ENCODE measurements at places on chromosomes 6 and 20.

GRCh38 chr6:26432627-26433201 is 7.6 kb upstream of the BTN3A3 start:
- no peak for DNase-seq

DNA sequence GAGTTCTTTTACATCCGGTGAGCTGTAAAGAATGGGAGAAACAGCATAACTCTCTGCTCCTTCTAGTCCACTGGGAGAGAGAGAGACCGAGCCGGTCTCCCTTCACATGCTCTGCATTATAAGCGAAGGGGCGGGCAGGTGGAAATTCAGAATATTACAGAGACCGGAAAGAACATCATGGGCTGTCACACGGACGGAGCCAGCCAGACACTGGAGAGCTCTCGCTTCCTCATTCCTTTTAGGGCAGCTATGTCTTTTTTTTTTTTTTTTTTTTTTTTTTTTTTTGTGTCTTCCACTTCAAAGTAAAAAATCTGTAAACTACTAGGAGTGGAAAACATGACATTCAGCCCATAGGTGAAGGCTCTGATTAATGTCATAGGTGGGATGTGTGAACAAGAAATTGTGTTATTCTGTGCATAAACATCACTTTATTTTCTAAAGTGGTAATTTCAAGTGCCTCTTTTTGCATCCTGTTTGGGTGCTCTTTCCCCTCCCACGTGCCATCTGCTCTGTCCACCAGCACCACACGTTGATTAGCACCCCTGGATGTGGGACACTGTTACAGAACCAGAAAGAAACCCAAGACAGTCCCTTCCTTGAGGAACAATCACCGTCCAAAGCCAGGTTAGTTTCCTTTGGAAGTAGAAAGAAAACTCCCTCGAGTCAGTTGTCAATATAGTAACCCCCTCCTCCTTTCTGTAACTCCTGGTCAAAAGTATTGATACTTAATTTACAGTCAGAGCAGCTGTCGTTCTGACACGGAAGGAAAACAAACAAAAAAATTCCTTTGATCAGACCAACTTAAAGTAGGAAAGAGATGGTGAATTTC is at the start of gene TAGAP:
Gene TAGAP (minus strand): TSS at position 93 of the 829 bp plus-strand sequence. CDS start 845 bp downstream, outside the sequence.
- DNase-seq: no peak

GRCh38 chr20:43388268-43389002 is 69.3 kb upstream of the SRSF6 start:
- DNase-seq: no peak

GRCh38 chr6:71088166-71088565 is 131.3 kb upstream of the B3GAT2 start:
- no peak for DNase-seq

GRCh38 chr6:5361396-5361795 is 100.1 kb downstream of the FARS2 start:
- no peak for DNase-seq

GRCh38 chr20:11922561-11922960 is 4.9 kb downstream of the BTBD3 start:
- no peak for DNase-seq

- no peak for DNase-seq
Measured at GRCh38 chr6:24546439-24546838, 51.7 kb downstream of the ALDH5A1 start.

DNA sequence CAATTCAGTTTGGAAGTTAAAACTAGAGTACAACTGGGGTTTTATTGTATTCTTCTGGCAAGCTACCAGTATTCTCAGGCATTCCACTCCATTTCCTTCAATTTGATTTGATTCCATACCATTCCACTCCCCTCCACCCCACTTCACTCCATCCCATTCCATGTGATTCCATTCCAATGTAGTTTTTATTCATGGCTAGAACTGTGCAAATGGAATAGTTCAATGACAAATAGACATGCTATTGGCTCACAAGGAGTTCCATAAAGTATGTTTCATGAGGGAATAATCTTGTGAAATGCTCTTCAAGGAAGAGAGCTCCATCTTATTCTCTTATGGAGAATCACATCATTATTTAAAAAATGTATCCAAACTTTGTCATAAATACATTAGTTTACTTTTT is 285.0 kb upstream of the BMP2 start:
- no peak for DNase-seq

- DNase-seq: no peak
Measured at GRCh38 chr6:72035486-72035885, 149.1 kb downstream of the RIMS1 start.

DNA sequence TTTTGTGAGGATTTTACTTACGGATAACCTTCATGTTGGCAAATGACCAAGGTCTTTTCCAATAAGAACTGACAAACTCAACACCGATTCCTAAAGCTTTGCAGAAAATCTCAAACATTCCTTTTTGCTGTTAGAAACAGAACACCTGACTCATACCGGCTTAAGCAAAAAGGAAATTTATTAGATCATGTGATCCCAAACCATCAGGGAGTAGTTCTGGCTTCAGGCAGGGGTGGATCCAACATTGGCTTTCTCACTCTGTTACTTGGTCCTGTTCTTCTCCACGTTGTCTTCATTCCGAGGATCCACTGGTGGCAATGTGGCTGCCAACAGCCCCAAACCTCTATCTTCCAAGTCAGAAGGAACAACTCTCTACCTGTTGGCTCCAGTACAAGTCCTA is 95.9 kb upstream of the PMEPA1 start:
- no peak for DNase-seq

- no peak for DNase-seq
Measured at GRCh38 chr6:10531942-10532341, 10.8 kb downstream of the GCNT2 start.

GRCh38 chr20:16624106-16624505 is 50.9 kb upstream of the KIF16B start:
- no peak for DNase-seq

DNA sequence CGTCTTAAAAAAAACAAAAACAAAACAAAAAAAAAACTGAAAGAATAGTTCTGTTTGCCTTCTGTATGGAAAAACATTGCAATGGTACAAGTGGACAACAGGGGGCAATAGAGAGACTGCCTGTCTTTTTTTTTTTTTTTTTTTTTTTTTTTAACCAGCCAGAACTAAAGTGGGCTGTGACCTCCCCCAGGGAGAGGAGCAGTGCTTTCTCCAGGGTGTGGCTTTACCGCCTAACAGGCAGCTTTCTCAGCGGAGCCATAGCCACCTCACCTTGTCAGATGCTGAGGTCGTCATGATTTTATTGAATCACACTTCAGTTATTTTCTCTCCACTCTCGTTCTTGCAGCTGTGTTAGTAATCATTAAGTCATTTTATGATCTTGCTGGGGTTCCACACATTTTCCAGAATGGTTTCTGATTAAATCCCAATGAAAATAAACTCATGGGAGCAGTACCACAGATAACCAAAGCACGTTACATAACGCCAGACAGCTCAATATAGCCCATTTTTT is 78.4 kb downstream of the GMPR start:
- DNase-seq: peak; percentile 58

- DNase-seq: no peak
Measured at GRCh38 chr20:51486197-51487005, 56.1 kb downstream of the NFATC2 start.

- DNase-seq: no peak
Measured at GRCh38 chr6:122839906-122840305, 50.8 kb downstream of the SMPDL3A start.

DNA sequence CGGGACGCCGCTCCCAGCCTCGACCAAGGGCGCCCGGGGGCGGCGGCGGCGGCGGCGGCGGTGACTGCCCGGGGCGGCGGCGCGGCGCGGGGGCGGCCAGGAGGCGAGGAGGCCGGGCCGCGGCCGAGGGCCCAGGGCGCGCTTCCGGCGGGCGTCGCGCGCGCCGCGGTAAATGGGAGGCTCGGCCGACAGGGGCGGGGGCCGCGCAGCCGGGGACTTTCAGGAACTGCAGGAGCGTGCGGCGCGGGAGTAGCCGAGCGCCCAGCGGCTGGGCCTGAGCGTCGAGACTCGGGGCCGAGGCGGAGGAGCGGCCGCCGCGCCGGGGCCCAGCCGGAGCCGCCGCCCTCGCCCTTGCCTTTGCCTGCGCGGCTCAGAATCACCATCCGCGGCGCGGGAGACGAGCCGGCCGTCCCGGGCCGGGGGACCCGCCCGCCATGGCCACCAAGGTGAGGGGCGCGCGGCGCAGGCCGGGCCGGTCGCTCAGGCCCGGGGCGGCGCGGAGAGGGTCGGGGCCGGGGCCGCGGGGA is at the start of gene SNX9:
Gene SNX9 (plus strand): TSS at position 246 of the 527 bp plus-strand sequence. CDS start 189 bp downstream, at position 435.
- DNase-seq: peak; percentile 38

GRCh38 chr20:8837396-8837795 is 231.5 kb upstream of the PLCB4 start:
- peak; percentile 14 for DNase-seq

GRCh38 chr6:139753198-139753861 is 378.9 kb upstream of the CITED2 start:
- DNase-seq: peak; percentile 21

DNA sequence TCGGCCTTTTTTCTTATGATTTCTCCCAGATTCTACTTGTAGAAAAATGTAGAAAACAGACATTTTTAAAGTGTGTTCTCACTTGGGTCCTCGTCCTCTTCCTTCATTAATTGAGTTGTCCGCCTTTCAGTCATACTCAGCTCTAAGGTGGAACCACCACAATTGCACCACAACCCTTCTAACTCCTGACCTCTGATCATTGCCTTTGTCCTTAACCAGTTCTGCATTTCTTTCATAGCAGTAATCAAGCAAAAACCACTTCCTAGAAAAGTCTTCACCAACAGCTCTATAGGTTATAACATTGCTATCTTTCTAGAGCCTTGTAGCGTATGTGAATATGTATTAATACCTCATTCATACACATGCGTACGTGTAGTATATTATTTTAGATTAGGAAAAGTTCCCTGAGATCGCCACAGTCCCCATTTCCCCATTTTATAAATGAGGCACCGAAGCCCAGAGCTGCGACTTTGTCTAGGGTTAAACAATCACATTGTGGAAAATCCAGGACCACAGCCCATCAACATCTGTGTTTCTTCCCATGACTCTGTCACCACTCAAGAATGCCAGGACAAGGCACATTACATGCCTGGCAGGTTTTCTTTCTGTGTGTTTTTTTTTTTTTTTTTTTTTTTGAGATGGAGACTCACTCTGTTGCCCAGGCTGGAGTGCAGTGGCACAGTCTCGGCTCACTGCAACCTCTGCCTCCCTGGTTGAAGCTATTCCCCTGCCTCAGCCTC is 175.5 kb downstream of the BTBD3 start:
- no peak for DNase-seq

DNA sequence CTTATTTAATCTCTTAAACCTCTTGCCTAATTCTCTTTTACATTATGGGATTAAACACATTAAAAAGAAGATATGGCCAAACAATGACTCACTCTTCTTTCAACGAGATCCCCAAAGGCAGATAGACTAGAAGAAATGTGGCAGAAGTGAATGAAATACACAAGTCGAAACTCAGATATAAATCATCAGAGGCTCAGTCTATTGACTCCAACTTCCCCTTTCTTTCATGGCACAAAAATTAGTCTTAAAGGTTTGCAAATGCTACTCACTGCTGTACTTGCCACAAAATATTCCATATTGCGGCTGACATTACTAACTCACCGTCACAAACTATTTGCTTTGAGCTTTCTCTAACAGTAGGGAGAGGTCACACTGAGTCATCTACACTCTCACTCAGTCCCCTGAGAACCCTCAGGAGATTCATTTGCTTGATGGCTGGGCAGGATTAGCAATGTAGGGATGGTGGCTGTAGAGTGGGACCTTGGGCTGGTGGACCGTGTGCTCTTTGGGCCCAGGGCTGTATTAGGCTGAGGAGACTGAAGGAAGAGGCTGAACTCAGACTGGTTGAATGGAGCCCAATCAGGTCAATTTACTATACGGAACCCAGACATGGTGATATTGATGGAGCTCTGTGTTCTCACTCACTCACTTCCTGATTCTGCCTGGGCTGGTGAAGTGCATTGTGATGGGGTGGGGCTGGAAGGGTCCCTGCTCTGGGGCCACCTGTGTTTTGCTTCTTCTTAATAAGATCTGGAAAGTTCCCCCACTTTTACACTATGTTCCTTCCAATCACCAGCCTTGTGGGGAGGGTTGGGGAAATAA is 42.8 kb upstream of the UBR2 start:
- peak; percentile 14 for DNase-seq

- no peak for DNase-seq
Measured at GRCh38 chr20:4263036-4263435, 247.7 kb upstream of the RNF24 start.

GRCh38 chr6:83265384-83265783 is 72.2 kb downstream of the RWDD2A start:
- no peak for DNase-seq

GRCh38 chr6:56250266-56250665 is 2.9 kb upstream of the COL21A1 start:
- DNase-seq: no peak

DNA sequence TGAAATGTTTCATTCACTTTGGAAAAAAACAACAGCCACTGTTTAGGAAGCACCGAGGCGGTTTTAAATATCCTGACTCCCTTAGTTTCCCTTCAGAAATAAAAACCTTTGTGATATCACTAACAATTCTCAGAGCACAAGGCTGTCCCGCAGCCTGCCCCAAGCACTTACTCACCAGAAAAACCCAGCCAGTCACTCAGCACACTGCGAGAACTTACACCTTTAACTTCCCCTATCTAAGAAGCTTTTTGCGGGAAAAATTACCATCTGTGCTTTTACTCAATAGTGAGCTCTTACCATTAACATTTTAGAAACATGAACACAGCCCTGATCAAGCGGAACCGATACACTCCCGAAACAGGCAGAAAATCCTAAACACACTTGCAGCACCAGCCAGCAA is 9.3 kb downstream of the ZBTB46 start:
- no peak for DNase-seq

DNA sequence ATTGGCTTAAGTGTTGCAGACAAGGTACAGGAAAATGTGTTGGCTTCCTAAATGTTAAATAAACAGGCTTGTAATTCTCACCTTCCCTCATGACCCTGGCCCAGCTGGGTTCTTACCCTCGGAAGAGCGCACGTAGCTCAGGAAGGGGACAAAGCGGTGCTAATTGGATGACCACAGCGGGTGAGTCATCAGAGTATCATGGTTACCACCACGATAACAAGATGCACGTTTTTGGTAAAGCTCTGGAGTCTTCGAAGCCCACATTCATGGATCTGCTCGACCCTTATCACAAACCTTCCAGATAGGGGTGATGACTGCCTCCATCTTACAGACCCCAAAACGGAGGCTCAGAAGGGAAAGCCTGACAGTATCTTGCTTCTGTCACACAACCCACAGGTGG is 32.8 kb downstream of the APCDD1L start:
- DNase-seq: no peak

DNA sequence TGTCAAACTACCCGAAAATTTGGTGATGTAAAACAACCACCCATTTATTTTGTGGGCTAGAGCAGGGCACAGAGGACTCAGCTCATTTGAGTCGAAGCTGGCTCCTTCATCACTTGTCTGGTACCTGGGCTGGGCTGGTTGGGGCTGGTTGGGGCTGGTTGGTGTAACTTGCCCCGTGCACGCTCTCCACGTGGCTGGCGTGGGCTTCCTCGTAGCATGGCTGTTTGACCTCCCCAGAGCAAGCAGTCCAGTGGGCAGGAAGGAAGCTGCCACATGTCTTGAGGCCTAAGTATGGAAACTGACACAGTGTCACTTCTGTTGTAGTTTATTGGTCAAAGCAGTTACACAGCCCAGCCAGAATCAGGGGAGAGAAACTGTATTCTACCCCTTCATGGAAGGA is 27.1 kb downstream of the BCAS4 start:
- no peak for DNase-seq

GRCh38 chr6:157877573-157878438 is 54.8 kb downstream of the SNX9 start:
- no peak for DNase-seq

Data from HTR-8/SVneo (cell line).